CD4-positive, alpha-beta T cell treated with Interleukin-17A for 1 hour (primary cell): ENCODE measurements at places on chromosomes 2 and 18.

GRCh38 chr2:13919981-13920382, 712.5 kb upstream of the LRATD1 start:
- no peak for DNase-seq

DNA sequence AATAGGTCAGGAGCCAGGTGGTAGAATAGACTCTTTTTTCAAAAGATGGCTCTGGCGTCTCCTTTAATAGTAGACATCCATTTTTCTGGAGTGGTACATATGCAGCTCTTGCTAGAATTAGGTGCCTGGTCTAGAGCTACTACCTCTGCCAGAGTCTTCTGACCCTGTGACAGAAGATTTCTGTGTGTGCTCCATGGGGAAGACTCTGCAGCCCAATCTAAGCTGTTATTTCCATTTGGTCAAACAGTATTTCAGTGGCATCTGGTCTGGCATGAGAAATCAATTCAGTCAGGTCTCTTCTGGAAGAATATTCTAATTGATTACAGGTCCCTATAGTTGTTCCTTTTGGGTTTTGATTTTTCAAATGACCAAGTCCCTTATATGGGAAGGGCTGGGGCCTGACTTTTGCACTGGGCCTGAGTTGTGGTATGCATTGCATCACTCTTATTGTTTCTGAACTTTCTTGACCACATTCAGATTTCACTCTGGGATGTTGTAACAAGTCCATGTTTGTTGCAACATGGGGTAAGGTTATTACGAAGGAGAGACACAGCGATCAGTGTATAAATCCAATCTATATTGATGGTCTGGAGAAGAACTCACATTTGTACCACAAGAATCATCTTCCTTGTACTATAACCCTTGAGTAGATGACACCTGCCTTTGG, 12.1 kb downstream of the MXD1 start:
- DNase-seq = no peak

DNA sequence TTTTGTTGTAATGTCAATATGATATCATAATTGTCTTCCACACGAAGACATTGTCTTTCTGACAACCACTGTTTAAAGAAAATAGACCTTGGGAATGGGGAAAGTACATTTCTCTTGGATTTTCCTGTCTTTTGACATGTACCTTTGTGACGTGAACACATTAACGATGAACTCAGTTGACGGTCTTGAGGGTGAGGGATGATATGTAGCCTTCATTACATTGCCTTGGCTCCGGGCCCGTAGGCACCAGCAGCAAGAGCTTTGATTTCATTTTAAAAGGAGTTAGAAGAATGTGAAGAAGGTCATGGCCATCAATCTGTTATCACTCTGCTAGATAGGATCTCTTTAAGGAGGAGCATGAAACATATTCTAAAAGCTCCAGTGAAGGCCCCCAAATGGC, 80.9 kb downstream of the LYPD6B start:
- DNase-seq = no peak

DNA sequence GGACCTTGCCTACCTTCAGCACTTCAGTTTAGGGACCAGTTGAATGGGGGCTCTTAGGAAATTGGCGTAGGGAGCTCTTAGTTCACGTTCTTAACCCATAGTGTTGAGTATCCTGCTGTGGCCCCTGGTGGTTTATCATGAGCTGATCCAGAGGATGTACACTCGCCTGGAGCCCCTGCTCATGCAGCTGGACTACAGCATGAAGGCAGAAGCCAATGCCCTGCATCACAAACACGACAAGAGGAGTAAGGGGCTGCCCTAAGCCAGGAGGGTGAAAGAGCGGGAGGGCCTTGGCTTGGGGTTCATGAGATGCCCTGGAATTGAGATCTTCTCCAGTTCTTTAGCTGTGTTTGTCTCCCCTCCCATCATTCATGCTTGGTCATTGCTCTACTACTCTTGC, 2.9 kb downstream of the RETREG2 start:
- DNase-seq = no peak

DNA sequence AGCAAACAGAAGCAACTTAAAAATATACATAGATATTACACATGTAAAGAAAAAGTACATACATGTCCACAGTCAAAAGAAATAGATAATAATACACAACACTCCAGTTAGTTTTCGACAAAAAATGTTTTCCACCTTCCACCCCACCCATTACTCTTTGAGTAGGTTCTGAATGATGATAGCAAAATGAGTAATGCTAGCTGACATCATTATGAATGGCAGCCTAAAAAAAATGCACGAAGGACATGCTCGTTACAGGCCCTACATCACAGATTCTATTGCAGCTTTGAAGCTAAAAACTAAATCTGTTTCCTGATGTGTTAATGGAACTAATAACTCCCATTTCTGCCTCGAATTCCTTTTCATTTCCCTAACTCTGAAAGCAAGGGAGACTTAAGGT, 578.7 kb upstream of the NETO1 start:
- no peak for DNase-seq

DNA sequence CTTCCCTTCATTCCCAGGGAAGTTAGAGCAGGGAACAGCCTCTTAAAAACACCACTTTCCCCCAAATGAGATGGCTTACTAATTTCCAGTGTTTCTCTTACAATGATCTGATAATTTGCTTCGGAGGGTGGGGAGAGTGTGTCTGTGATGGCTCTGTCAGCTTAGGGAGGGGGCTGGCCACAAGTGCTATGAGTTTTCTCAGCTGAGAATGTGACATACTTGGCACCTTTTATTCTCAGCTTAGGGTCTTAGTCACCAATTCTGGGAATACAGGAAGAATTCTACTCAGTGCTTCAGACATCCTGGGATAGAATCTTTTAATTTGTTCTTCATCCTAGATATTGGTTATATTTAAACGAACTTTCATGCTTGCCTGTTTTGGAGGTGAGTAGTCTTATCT, 64.4 kb downstream of the AOX1 start:
- no peak for DNase-seq

DNA sequence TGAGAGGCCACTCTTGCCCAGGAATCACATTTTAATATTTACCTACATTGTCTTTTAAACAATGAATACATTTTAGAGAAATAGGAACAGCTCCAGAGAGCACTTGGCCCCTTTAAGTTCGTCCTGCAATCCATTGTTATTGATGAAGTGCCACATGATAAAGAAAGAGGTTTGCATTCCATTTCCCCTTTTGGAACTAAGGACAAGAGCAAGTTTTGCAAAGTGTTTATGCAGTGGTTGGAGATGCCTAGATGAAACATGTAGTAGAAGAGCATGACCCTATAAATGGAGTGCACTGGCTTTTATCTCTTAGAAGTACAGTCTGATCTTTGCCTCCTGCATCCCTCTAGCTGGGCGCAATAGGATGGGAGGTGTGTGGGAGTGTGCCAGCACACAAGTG, 118.7 kb upstream of the CNTNAP5 start:
- DNase-seq = no peak

GRCh38 chr2:226495466-226496272, 304.0 kb downstream of the IRS1 start:
- no peak for DNase-seq

DNA sequence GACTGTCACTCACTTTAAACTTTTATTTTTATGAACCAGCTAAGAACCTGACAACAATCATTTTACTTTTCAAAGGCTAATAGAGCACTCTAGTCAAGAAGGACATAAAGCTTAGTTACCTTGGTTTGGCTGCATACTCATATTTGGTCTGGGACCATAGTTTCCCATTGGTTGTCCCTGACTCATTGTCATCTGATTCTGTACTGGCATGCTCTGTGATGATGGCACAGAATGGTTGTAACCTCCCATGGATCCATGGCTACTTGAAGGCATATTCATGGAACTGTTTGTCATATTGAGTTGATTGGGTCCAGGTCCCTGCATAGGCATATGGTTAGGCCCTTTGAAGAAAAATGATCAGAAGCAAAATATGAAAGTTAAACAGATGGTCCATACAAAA, 37.9 kb downstream of the SS18 start:
- no peak for DNase-seq

DNA sequence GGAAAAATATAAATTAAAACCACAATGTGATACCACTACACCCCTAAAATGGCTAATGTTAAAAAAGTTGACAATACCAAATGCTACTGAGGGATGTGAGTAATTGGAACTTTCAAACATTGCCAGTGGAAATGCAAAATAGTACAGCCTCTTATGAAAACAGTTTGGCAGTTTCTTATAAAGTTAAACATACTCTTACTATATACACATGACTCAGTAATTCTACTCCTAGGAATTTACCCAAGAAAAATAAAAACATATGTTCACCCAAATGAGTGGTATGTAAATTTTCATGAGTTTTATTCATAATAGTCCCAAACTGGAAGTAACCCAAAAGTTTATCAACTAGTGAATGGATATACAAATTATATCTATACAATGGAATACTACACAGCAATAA, 228.0 kb downstream of the CYP26B1 start:
- no peak for DNase-seq

- DNase-seq = no peak
Observed at GRCh38 chr2:16034151-16034974, 94.0 kb downstream of the MYCN start.

DNA sequence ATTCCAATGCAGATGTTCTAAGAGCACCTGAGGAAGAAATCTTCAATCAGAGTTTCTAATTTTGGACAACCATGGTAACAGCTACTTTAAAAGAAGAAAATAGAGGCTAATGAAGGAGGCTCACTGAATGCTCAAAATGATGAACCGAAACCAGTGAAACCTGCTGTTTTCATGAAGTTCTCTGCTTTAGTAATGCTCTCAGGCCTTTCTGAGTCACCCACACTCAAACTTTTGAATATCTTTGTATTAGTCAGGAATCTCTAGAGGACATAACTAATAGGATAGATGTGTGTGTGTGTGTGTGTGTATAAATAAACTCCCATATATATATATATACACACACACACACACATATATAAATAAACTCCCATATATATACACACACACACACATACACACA, 76.9 kb upstream of the RIT2 start:
- DNase-seq = no peak

DNA sequence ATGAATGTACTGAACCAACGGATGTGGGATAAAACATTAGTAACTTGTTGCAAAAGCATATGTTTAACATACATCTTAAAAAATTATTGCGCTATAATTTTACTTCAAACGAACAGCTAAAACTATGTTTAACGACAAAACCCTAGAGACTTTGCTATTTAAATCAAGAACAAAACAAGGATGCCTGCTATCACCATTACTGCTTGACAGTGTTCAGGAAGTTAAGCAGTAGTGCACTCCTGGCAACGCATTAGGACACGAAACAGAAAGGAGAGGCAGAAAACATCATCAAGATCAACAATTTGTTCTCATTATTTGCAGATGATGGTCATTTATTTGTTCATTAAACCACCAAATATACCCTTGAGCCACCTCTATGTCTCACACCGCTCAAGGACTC, 151.9 kb downstream of the GALNT1 start:
- no peak for DNase-seq

DNA sequence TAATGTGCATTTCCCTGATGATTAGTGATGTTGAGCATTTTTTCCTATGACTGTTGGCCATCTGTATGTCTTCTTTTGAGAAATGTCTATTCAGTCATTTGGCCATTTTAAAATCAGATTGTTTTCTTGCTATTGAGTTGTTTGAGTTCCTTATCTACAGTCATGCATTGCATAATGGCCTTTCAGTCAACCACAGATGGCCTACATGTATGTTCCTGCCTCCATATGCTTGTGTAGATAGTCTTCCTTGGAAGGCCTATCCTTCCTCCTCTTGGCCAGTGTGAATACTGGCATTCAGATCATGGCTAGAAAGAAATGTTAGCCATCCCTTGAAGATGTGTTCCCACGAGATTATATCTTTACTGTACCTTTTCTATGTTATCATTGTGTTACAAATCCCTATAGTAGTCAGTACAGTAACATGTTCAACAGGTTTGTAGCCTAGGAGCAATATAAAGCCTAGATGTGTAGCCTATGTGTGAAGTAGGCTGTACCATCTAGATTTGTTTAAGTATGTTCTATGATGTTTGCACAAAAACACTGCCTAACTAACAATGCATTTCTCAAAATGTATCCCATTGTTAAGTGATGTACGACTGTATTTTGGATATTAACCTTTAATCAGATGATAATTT, 65.6 kb upstream of the CD302 start:
- DNase-seq = no peak

- DNase-seq = no peak
Observed at GRCh38 chr2:98825404-98825803, 94.5 kb upstream of the MGAT4A start.

DNA sequence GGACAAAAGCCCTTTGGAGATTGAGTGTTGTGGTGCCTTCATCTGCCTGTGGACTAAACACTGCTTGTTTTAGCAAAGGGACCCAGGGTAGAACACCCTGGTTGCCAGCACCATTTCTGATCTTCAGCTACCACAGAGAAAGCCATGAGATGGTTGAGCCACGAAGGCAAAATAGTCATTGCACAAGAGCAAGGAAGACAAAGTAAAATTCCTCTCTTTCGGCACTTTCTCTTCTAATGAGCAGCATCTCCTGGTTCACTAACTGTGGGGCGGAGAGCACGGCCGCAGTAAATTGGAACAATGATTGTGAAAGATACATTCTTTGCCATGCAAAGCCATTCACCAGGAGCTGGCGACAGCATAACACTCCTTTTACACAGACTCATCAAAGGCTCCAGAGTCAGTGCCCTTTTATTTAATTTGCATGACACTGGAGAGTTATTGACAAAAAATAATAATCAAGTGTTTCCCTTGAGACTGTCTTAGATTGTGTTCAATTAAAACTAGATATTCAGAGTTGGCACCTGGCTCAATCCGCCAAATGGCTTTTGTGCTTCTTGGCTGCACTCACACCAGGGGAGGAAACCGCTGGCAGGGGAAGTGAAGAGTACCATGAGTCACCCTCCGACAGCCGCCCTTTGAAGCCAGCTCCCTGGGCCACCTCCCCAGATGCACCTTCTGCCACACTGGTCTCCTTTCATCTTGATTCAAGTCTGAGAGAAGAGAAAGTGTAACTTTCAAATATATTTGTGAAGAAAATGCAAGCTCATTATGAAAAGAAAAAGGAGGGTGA, 100.5 kb upstream of the MEIS1 start:
- no peak for DNase-seq

GRCh38 chr18:25493401-25493800, 141.4 kb upstream of the ZNF521 start:
- no peak for DNase-seq

DNA sequence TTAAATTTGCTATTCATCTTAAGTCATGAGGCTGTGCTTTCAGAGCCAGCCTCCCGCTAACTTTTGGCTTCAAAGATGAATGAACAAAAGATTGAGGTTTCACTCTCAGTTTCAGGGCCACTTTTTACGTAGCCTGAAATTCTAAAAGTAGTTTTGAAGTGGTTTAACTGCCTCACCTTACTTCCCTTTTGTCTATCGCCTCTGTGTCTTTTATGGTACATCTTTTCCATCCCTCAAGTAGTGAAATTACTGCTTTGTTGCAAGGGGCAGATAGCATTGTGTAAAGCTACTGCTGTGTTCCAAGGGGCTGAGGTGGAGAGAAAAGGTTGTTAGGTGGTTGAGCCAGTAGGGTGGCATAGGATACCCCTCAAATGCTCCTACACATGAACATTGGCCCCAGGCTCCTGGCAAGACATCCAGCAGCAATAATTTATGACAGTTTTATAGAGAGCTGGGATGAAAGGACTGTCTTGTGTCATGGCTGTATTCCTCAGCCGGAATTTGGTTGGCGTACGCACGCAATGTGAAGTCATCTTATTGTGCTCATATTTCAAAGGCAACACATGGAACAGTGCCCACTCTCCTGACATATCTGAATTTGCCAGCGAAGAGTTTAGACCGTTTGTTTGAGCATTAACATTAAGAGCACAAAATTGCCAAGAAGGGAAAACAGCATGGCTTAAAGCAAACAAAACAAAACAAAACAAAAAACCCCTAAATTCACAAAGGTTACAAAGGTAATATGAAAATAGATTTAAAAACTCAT, 32.2 kb downstream of the QPCT start:
- peak; percentile 45 for DNase-seq

GRCh38 chr2:154507186-154507585, 191.3 kb upstream of the KCNJ3 start:
- no peak for DNase-seq
